ENCODE measurements at places on chromosomes 2 and 18.

- H3K27me3 ChIP-seq = no peaks in the 10 kb centered on the region
- DNase-seq = no peak
- H3K27ac ChIP-seq = no peak overlapping the region
- H3K4me1 ChIP-seq = no peaks in the 10 kb centered on the region
- no peaks in the 10 kb centered on the region for H3K36me3 ChIP-seq
Observed at GRCh38 chr2:66930339-66931220, 466.6 kb upstream of the ETAA1 start.

DNA sequence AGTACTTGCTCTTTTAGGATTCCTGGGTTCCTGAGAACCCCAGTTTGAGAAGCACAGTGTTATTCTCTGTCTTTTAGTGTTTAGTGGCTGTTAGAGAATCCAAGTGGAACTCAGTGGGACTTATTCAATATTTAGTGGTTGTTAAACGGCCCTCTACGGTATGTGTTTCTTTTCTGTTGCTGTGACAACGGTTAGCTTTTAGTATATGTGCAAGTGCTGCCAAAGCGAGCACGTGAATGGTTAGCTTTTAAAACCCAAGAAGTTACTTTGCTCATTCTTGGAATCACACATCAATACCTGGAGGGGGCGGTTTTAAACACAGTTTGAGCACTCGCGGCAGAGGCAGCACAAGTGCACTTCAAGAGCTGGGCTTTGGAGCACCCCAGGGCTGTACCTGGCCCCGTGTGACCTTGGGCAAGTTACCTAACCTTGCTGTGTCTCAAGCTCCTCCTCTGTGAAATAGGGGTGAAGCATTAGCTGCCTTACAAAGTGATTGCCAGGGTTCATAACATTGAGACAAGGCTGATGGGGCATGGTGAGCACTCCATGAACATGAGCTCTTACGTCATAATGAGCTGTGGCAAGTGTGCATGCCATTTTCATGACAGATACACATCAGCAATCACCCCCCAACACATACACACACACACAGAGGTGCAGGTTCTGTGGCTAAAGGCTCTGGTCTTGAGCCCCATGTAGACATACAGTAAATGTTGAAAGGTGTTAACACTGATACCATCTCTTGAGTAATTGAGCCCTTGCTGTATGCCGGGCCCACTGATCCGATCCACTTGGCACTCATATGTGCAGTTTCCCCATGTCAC is 234.1 kb downstream of the ALPK2 start:
- no peak for DNase-seq
- no peaks in the 10 kb centered on the region for H3K36me3 ChIP-seq
- no peak overlapping the region for H3K27ac ChIP-seq
- no peaks in the 10 kb centered on the region for H3K27me3 ChIP-seq
- H3K4me1 ChIP-seq = peaks cover 22% of the 10 kb centered on the region
- no peak overlapping the region for H3K4me3 ChIP-seq

DNA sequence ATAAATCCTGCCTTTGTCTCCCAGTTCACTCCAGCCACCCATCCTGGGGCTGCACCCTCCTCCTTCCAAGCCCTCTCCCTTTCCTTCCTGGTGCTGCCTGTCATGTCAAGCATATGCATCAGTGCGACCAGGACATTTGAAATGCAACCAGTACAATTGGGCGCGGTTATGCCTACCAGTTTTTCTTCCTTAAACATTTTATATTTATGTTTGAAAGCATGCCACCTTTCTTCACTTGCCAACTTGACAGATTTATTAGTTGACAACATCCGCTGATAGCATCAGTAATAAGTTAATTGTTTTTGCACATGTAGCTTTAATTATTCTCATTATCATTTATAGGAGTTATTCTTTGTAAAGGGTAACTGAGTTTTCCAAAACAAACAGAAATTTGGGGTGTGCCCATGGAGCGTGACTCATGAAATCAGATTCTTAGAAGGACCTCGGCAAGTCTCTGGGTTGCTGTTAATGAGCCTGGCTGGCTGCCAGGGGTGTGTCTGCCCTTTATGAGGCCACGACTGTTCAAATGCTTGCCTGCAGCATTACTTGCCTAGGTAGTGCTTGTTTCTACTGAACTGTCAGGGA is 32.8 kb upstream of the IL1B start:
- peaks cover 3% of the 10 kb centered on the region for H3K4me1 ChIP-seq
- H3K27ac ChIP-seq = no peak overlapping the region
- H3K4me3 ChIP-seq = no peak overlapping the region
- H3K36me3 ChIP-seq = no peaks in the 10 kb centered on the region
- peak; percentile 26 for DNase-seq

GRCh38 chr2:65316072-65316471 is 88.4 kb downstream of the ACTR2 start:
- no peak overlapping the region for H3K4me3 ChIP-seq
- H3K27ac ChIP-seq = no peak overlapping the region
- no peaks in the 10 kb centered on the region for H3K27me3 ChIP-seq
- DNase-seq = no peak
- H3K36me3 ChIP-seq = peaks cover 53% of the 10 kb centered on the region

DNA sequence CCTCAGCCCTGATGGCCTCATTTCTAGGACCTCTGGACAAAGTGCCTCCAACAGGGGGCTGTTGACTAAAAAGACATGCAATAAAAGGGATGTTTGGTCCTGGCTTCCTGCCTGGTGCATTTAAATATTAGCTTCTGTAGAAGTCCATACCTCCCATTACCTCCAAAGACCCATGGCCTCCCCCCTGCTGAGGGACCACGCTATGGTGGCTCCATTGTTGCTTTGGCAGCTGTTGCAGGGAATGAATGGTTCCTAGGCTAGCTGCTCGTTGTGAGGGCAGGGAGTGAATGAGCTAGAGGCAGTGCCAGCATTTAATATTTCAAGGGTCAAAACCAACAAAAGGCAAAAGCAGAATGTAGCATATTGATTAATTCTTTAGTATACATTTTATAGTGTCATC is 285.9 kb downstream of the SLC8A1 start:
- no peak for DNase-seq
- no peak overlapping the region for H3K27ac ChIP-seq
- no peaks in the 10 kb centered on the region for H3K36me3 ChIP-seq
- no peaks in the 10 kb centered on the region for H3K4me1 ChIP-seq
- no peak overlapping the region for H3K4me3 ChIP-seq
- H3K27me3 ChIP-seq = no peaks in the 10 kb centered on the region

DNA sequence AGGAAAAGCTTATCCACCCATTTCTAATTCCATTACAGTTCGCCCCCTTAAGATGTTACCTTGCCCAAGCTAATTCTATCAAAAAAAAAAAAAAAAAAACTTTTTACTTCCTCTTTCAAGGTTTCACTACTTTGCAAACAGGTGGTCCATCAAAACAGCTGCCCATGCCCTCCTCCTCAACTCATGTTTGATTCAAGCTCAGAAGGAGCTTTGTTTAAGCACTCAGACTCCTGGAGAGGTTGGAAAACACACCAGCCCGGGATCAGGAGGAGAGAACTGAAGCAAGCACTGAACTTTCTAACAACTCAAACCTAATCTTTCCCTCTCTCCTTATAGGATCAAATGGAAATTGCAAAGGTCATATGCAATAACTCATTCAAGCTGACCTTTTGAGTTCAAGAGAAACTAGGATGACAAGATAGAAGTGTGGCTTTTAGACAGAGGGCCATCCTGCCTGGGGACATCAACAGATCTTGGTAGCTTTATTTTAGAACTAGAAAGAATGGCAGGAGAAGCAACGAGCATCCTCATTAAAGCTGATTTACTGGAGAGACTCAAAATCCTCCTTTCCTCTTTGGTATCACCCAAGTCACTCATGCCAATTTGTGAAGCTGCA is 28.3 kb upstream of the FZD7 start:
- no peaks in the 10 kb centered on the region for H3K36me3 ChIP-seq
- no peaks in the 10 kb centered on the region for H3K4me1 ChIP-seq
- H3K4me3 ChIP-seq = no peak overlapping the region
- no peak overlapping the region for H3K27ac ChIP-seq

DNA sequence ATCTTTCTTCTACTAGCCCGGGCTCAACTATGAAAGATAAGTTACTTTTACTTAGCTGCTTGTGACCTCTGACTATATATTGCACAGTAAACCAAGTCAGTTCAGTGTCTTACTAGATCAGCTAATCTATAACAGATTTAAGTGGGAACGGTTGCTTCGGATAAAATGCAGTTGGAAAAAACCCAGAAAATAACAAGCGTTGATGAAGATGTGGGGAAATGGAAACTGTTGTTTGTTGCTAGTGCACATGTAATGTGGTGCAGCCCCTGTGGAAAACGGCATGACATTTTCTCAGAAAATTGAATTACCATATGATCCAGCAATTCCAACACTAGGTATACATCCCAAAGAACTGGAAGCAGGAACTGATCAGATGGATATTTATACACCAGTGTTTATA is 248.5 kb downstream of the PRKCE start:
- H3K36me3 ChIP-seq = peaks cover 4% of the 10 kb centered on the region
- peaks cover 5% of the 10 kb centered on the region for H3K4me1 ChIP-seq
- H3K27ac ChIP-seq = no peak overlapping the region
- DNase-seq = no peak
- H3K27me3 ChIP-seq = no peaks in the 10 kb centered on the region

GRCh38 chr2:127407661-127408003 is 10.6 kb upstream of the PROC start:
- peak overlapping the region; percentile 54 for H3K4me3 ChIP-seq
- H3K27ac ChIP-seq = no peak overlapping the region
- H3K4me1 ChIP-seq = peaks cover 30% of the 10 kb centered on the region
- H3K36me3 ChIP-seq = peaks cover 1% of the 10 kb centered on the region

- no peaks in the 10 kb centered on the region for H3K27me3 ChIP-seq
- H3K4me1 ChIP-seq = no peaks in the 10 kb centered on the region
- H3K36me3 ChIP-seq = no peaks in the 10 kb centered on the region
- H3K27ac ChIP-seq = no peak overlapping the region
- no peak overlapping the region for H3K4me3 ChIP-seq
Observed at GRCh38 chr2:53620981-53621380, 146.6 kb upstream of the CHAC2 start.

DNA sequence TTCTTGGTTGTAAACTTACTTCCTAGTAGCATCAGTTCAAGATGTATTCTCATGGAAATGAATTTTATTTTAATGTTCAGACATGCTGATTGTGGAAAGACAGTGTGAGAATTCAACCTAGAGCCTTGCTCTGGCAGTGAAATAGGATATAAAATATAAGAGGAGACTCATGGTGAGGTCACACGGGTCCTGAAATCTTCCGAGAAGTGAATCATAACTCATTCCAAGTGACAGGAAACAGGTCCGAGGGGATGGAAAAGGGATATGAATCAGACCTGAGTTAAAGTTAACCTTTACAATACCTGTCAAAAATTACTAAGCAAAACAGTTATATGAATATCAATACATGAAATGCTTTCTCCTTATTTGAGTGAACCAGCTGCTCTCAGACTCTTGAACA is 185.2 kb upstream of the LRRTM1 start:
- H3K27me3 ChIP-seq = no peaks in the 10 kb centered on the region
- no peak overlapping the region for H3K27ac ChIP-seq
- no peak overlapping the region for H3K4me3 ChIP-seq
- DNase-seq = no peak
- H3K4me1 ChIP-seq = no peaks in the 10 kb centered on the region

- H3K36me3 ChIP-seq = peaks cover 1% of the 10 kb centered on the region
- peaks cover 19% of the 10 kb centered on the region for H3K27me3 ChIP-seq
- H3K4me3 ChIP-seq = no peak overlapping the region
- peaks cover 2% of the 10 kb centered on the region for H3K4me1 ChIP-seq
Observed at GRCh38 chr2:218354850-218355443, 1.7 kb upstream of the CATIP start.

- H3K27me3 ChIP-seq = no peaks in the 10 kb centered on the region
- H3K36me3 ChIP-seq = peaks cover 17% of the 10 kb centered on the region
- no peak for DNase-seq
- peaks cover 28% of the 10 kb centered on the region for H3K4me1 ChIP-seq
Observed at GRCh38 chr2:161386228-161386824, 29.8 kb upstream of the TBR1 start.

- H3K4me3 ChIP-seq = no peak overlapping the region
- no peaks in the 10 kb centered on the region for H3K36me3 ChIP-seq
- H3K27ac ChIP-seq = no peak overlapping the region
- no peaks in the 10 kb centered on the region for H3K27me3 ChIP-seq
- no peak for DNase-seq
- no peaks in the 10 kb centered on the region for H3K4me1 ChIP-seq
Observed at GRCh38 chr2:187118331-187119099, 269.5 kb upstream of the ZSWIM2 start.

DNA sequence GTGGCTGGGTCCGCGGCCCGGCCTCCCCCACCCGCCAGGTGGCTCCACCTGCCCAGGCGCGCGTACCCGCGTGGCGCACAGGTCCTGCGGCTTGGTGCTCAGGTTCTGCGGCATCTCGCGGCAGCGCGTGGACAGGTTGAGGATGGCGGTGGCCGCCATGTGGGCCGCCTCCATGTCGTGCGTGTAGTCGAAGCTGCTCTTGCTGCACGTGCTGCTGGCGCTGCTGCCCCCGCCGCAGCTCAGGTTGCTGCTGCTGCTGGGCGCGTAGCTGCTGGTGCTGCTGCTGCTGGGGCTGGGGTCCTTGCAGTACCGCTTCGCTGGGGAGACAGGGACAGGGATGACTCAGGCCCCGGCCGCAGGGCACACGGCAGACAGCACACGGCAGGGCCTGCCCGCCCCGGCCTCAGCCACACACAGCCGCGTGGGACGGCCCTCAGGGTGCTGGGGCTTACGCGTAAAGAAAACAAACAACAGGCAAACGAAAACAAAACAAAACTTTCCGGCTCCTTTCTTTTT is 147.7 kb upstream of the PXDN start:
- peaks cover 4% of the 10 kb centered on the region for H3K27me3 ChIP-seq
- H3K27ac ChIP-seq = no peak overlapping the region
- no peaks in the 10 kb centered on the region for H3K4me1 ChIP-seq
- no peaks in the 10 kb centered on the region for H3K36me3 ChIP-seq
- no peak for DNase-seq

DNA sequence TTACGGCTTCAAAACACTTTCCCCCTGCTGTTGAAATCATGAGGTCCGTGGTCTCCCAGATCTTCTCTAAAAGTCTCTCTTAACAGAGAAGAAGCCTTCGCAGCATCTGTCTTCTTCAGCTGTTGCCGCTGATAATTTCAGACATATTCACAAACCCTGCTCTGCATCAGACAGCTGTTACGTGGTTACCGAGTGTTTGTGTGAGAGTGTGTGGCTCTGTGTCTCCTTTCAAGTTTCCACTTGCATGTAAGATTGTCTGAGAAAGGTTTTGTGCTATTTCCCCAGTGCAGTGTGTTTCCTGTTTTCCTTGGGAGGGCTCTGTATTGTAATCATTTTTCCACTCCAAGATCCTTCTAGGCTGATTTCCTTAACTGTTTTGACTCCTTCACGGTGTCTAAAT is 32.8 kb downstream of the MAIP1 start:
- DNase-seq = no peak
- peaks cover 6% of the 10 kb centered on the region for H3K4me1 ChIP-seq
- no peak overlapping the region for H3K4me3 ChIP-seq
- H3K27ac ChIP-seq = no peak overlapping the region
- H3K36me3 ChIP-seq = no peaks in the 10 kb centered on the region

- peaks cover 15% of the 10 kb centered on the region for H3K27me3 ChIP-seq
- H3K27ac ChIP-seq = no peak overlapping the region
- no peak overlapping the region for H3K4me3 ChIP-seq
- DNase-seq = no peak
- peaks cover 8% of the 10 kb centered on the region for H3K4me1 ChIP-seq
Observed at GRCh38 chr2:237448626-237449025, 34.7 kb upstream of the COL6A3 start.

Data from activated naive CD4-positive, alpha-beta T cell treated with anti-CD3 and anti-CD28 coated beads, Interleukin-2, amount 10 ng/mL, durations not matched to agents 7 days and 5 days (primary cell).